Umbilical cord (tissue), 2 donors: ENCODE measurements at places on chromosomes 5 and 9.

DNA sequence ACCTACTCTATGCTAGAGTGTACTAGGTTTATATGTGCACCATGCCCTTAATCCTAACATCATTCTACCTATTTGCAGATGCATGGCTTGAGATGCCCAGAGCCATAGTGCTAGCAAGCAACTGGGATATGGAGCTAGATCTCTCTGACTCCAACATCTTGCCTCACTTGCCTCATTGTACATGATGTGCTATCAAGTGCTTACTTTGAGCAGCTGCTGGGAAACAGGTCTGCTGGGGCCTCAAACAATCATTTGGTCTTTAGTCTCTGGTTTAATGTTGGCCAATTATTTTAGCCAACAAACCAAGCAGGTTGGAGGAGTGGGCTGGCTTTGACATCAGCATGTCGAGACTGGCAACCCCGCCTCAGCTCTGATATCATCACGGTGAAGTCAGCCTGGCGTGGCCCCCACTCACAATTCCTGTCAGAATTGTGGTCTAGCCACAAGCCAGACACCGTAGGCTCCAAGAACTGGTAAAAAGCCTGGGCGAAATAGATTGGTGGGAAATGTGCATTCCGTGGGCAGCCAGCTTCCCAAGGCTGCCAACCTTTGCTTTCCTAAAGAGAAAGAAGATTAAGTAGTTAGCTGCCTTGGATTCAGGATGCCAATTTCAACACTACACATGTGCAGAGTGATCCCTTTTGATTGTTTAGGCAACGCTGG is 21.1 kb upstream of the GAS1 start:
- no peak for DNase-seq

- no peak for DNase-seq
These were observed 22.3 kb upstream of the GABRP start for GRCh38 chr5:170761048-170761707.

- no peak for DNase-seq
These were observed 211.6 kb downstream of the SLIT3 start for GRCh38 chr5:169089343-169089742.

DNA sequence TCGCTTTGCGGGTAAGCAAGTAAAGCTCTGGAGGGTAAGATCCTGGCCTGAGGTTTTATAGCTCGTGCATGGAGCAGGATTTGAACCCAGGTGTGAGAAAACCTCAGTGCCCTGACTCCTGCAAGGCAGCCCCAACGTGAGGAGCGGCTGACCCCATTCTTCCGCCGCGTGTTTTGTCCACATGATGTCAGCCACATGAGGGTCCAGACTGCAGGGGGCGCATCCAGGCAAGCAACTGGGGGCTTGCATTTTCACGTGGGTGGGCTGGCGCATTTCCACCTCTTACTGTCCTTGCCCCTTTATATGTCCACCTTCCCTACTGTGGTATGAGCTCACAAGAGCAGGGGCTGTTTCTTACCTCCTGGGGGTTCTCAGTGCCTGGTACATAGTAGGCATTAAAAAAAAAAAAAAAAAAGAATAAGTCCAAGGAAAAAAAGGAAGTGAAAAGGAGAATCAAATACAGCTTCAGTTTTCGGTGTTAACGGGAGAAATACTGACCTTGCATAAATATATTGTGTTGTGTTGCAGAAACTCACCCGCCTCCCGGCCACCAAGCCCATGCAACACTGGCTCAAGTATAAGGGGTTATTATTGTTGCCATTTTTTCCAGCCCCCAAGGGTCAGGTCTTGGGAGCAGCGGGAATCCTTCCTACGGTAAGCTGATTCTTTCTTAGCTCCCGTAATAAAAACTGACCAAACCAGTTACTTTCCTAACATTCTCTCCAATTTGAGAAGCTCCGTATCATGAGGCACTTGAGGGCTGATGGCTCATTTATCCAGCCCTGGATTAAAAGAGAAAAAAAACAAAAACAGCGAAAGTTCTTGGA is 15.0 kb downstream of the TLX3 start:
- no peak for DNase-seq

GRCh38 chr5:112878760-112879159 is 17.7 kb downstream of the SRP19 start:
- DNase-seq = no peak

- DNase-seq = peak; percentile 29
These were observed 602 bp downstream of the RPL37 start for GRCh38 chr5:40834391-40834848.
